ENCODE measurements at places on chromosomes 7 and 10. TPM values are rescaled to one million over a fixed set of nuclear protein-coding genes. Genes with fewer than 3 reads are reported as not detected.

Gene RBP4
- total RNA-seq: 1.1 TPM

Gene TRPV6
- total RNA-seq: not detected

Gene SRRM3
- 6.1 TPM for total RNA-seq

Gene SFRP4
- total RNA-seq: 2.1 TPM

Gene NFE2L3
- total RNA-seq: 0.99 TPM

Gene RELN
- total RNA-seq: 0.44 TPM

GRCh38 chr10:129253865-129254179 is 213.2 kb upstream of the MGMT start:
- DNase-seq: no peak

GRCh38 chr10:10849306-10849705 is 168.4 kb upstream of the CELF2 start:
- DNase-seq: no peak

GRCh38 chr10:43123361-43124093 is 14.7 kb upstream of the CSGALNACT2 start:
- no peak for DNase-seq

DNA sequence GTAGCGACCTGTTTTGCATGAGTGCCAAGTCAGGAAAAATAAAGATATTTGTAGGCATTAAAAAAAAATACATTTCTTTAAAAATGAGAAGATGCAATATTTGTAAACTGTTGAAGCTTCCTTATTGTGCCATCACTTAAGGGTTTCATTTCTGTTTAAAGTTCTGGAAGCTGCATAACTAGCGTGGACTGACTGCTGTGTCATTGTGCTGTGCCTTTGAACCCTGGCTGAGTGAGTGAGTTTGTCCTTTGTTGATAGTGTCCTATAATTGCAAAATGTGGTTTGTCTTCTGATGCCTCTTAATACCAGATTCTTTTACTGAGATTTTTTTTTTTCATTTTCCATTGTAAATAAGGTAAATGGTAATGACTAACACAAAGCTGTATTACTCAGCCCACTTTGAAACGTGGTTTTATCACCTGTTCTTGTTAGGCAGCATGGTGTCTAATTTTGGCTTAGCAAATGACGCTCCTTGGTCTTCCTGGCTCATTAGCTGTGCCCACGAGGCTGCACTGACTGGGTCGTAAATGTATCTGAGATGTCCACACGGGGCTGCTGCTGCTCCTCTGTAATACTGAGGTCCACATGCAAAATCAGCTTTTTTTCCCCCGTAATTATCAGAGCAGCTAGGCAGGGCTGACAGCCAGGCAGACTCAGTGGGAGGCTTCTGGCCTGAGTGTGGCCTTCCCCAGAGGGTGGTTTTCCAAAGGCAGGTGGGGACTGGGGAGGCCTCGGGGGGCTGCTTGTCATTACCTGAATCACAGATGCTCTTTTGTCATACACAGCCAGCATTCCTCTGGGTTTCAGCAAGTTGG is 14.8 kb downstream of the ZSCAN25 start:
- peak; percentile 34 for DNase-seq

DNA sequence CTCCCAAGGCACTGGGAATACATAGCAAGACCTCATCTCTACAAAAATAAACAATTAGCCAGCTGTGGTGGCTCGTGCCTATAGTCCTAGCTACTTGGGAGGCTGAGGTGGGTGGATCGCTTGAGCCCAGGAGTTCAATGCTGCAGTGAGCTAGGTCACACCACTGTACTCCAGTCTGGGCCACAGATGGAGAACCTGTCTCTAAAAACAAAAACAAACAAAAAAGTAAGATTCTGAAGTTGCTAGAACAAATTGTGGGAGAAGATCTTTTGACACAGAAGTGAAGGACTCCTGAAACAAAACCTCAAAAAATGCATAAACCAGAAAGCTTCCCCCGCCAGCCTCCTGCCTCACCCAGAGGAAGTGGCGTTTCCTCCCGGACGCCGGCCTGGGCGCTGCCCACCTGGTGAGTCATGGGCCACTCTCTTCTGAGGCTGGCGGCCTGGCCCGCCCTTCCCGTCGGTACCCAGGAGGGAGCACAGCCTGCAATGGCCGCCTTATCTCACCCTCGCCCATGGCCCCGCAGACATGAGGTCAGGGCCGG is 25.4 kb upstream of the ELN start:
- peak; percentile 46 for DNase-seq

DNA sequence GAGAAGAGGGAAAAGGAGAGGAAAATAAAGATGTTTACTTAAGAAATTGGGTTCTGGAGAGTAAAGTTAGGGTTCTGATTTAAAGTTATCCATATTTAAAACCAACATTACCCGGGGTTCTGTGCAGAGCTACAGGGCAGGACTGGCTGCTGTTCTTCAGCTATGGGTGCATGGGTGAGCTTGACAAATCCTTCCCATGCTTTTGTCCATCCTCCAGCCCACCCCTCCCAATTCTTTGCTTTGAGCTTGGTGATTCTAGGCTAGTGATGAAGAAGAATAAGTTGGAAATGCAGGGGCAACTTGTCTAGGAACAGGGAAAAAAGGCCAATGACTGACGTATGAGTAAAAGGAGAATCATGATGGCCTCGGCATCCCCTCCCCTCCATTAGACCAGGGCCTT is 636.0 kb downstream of the LRMDA start:
- no peak for DNase-seq

DNA sequence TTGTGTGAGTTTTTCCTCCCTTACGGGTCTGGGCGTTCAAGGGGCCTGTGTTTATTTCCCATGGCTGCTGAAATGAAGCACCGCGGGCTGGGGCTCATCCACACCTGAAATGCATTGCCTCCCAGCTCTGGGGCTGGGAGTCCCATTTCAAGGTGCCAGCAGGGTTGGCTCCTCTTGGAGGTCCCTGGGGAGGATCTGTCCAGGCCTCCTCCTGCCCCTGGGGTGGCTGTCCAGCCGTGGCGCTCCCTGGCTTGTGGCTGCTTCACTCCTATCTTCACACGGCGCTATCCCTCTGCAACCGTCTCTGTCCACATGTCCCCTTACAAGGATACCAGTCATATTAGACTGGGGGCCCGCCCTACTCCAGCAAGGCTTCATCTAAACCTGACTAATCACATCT is 41.1 kb upstream of the CNPY1 start:
- no peak for DNase-seq

GRCh38 chr7:90728568-90728967 is 132.4 kb downstream of the CDK14 start:
- no peak for DNase-seq

DNA sequence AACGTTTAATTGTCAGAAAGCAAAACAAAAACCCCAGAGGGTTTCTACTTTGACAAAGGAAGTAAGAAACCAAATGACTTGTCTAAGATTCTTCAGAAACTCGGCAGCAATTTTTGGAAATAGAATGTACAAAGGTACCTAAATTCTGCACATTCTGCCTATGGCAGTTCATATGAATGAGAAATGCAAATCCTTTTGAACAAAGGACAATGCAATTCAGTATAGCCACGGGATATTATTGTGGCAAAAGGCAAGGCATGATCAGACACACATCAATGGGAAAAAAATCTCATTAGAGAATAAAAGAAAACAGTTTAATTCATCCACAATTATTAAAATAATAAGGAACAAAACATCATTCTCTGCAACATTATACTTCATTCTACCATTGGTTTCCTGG is 93.4 kb downstream of the SEMA3C start:
- no peak for DNase-seq

DNA sequence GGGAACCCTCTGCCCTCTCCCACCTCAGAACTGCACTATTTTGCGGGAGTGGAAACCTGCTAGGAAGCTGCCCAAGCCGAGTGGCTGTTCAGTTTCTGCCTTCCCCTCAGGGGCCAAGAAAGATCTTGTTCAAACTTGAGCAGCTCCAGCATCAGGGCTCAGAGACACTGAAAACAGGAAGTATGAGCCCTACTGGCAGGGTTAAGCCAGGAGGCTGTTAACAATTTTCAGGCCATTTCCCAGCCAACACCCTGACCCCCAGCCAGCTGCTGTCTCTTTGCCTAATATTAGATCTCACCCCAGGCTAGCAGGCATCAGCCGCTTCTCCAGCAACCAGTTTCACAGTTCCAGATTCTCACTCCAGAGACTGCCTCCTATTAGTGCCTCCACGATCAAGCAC is 9.2 kb downstream of the PLAU start:
- peak; percentile 55 for DNase-seq

All from left ventricle myocardium inferior (tissue), 1 donor.